Kidney epithelial cell (primary cell): ENCODE measurements at places on chromosomes 5 and 9. TPM values are rescaled to one million over a fixed set of nuclear protein-coding genes. Genes with fewer than 3 reads are reported as not detected.

DNA sequence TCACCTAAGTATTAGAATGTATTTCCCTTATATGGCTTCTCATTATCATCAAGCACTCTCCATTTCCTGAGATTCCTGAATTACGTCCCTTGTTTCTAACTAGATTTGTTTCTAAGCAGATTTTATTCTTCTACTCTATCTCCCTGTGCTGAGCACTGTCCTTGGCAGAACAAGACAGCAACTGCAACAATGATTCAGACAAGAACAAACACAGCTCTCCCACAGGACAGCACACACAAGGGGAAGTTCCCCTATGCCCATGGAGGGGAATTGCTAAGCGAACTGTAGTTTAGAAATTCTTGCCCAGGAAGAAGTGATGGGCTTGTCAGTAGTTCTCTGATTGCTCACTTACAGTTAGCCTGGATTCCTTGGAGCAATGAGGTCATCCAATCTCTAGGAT is 759.9 kb downstream of the DTWD2 start:
- DNase-seq: no peak

CTSV gene
- total RNA-seq: 3.1 TPM in 2 replicates

GRCh38 chr5:141869514-141869913 is 8.7 kb downstream of the PCDH1 start:
- DNase-seq: no peak

RALGDS gene
- total RNA-seq: 39.9 and 43.7 TPM in 2 replicates

COL23A1 gene
- 0.17 and 0.21 TPM in 2 replicates for total RNA-seq
